Activated CD4-positive, alpha-beta T cell treated with anti-CD3 and anti-CD28 coated beads for 36 hours (primary cell): ENCODE measurements at places on chromosomes 2 and 18.

DNA sequence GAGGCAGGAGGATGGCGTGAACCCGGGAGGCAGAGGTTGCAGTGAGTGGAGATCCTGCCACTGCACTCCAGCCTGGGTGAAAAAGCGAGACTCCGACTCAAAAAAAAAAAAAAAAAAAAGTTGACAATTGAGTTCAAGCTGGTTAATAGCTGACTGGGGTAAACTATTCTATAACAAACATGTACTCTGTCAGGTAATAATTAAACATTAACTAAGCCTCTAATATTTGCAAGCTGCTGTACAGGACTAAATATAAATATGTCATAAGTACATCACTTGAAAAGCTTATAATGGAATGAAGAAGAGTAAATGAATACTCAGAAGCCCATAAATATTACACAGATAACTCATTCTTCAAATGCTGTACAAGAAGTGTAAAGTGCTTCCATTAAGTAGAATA is 190.4 kb upstream of the CRIM1 start:
- DNase-seq: no peak

DNA sequence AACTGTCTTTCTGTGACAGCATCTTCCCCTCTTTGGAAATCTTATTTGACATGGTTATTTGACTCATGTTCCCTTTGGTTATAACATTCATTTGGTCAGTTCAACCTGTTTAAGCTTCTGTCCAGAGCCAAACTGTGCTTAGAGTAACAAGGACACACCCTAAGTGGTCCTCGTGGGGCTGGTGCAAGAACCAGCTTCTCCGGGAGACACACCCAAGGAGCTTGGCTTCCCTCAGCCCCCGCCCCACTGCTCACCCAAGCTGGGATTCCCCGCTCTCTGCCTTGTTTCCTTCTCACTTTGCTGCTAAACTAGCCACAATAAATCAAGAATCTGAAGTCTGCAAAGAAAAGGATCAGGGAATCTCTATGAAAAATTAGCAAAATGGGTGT is 1.4 kb downstream of the SCYGR3 start:
- no peak for DNase-seq

- DNase-seq: no peak
These were observed 173.4 kb upstream of the FANCL start for GRCh38 chr2:58414506-58414905.

GRCh38 chr2:240793313-240794177 is 26.5 kb downstream of the KIF1A start:
- peak; percentile 1 for DNase-seq

- DNase-seq: peak; percentile 56
These were observed 4.7 kb upstream of the KRCC1 start for GRCh38 chr2:88059979-88060906.

DNA sequence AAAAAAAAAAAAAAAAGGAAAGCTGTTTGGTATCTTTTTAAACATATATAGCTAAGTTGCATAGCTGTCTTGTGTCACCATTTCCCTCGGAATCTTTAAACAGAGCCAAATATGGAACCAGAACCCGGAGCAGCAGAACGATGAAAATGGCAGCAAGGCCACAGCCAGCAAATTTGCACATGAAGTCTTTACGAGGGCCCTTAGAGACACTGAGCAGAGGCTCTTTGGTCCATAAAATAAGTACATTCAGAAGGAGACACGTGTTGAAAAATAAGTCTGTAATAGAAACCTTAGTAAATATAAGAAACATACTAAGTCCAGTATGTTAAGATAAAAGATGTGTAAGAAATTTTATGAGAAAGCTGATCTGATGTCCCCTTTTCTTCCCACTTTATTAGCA is 16.2 kb downstream of the CCBE1 start:
- DNase-seq: no peak
